Effector memory CD8-positive, alpha-beta T cell (primary cell): ENCODE measurements at places on chromosomes 16 and 17.
A peak's percentile ranks its signal among the peaks of the same experiment; 100 is the strongest.

GRCh38 chr16:77308163-77308561, 109.0 kb downstream of the SYCE1L start:
- DNase-seq = no peak

- DNase-seq = no peak
Observed at GRCh38 chr16:51922476-51922875, 624.5 kb downstream of the TOX3 start.

- no peak for DNase-seq
Observed at GRCh38 chr17:28029044-28029443, 13.4 kb upstream of the NLK start.

DNA sequence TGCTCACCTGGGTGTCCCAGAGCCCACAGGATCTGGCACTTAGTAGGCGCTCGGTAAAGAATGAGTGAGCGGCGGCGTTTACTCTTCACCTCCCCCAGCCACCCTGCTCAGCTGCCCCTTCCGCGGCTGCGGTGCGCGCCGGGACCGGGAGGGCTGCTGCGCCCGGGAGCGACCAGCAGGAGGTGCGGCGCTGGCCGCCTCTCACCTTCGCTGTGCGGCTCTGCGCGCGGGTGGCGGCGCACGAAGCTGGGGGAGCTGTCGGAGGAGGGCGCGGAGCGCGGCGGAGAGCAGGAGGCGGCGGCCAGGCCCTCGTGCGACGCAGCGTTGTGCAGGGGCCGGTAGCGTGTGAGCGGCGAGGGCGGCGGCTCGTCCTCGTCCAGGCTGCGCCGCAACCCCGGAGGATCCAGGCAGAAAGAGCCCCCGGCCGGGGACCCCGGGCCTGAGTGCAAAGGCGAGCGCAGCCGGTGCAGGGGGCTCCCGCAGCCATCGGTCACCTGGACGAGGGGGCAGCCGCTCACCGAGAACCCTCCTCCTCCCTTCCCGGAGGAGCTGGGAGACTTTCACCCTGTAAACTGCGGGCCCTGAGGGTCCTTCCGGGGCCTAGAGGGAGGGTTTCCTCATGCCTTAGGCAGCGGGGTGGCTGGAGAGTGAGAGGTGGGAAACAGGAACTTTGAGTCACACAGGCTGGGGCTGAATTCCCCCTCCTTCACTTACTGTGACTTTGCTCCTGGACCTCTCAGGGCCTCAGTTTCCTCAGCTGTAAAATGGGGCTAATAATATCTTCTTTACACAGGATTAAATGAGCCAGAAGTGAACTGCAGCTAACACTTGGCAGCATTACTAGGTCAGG, 12.5 kb downstream of the SAMD14 start:
- peak; percentile 48 for DNase-seq

- DNase-seq = no peak
Observed at GRCh38 chr16:14576532-14576931, 53.5 kb downstream of the PARN start.

GRCh38 chr17:8426802-8427201, 8.9 kb upstream of the NDEL1 start:
- no peak for DNase-seq

DNA sequence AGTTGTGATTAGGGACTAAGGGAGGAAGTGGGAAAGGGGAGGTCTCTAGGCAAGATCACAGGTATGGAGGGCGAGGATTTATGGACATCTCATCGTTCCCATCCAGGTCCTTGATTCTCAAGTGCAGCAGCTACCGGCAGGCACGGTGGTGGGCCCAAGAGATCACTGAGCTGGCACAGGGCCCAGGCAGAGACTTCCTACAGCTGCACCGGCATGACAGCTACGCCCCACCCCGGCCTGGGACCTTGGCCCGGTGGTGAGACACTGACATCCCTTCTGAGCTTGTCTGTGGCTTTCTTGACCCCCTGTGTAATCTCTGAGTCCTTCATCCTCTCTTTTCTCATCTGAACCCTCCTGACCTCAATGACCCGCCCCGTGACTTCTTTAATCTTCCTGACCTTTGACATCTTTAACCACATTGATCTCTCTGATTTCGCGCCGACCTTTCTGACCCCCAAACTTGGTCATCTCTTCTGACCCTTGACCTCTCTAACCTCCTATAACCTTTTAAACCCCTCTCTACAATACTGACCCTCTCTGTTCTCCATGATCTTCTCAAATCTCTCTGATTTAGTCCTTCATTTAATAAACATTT, 3.8 kb downstream of the PLD2 start:
- DNase-seq = no peak

DNA sequence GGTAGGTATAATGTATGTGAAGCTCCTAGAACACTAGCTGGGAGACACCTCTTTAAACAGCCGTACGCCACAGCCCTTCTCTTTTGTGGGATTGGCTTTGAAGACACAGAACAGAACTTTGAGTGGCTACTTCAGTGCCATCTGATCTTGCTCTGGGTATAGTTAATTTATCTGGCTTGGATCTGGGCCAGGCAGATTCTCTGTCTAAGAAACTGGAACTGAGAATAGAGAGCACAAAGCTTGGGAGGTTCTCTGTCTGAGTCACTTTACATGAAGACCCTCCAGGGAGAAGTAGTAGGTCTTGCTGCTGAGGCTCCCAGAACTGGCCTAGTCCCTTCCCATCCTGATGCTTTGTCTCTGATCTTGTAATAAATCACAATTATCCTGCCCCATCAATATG, 721.0 kb upstream of the KIF2B start:
- DNase-seq = no peak

DNA sequence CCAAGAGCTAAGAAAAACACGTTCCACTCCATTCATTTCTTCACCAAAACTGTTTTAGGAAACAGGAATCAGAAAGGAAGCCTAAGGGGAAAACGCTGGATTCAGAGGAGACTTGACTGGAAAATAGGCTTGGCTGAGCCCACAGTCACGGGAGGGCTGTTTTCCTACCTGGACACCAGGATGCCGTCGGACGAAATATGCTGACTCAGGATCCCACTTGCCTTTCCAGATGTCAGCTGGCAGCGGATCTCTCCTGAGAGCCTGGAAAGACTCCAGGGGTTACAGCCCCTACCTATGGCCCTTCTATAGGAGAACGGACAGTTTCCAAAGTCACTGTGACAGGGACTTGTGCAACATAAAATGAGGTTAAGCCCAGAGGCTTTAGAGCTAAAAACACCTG, 245.1 kb downstream of the C16orf95 start:
- DNase-seq = no peak

DNA sequence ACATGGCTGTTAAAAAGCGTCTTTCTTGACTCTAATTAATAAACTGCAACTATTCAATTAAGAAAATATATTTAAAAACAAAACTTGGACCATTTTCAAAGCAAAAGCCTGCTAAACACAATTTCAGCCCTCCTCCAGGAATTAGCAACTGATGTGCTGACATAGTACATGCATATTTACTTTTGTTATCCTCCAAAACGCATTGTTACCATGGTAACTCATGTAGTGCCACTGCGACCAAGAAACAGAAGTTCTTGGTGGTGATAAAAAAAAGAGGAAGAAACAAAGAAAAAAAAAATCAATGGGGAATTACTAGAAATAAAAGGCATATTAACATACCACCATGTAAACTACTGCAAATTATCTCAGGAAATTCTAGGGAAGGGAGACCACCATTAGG, 793.4 kb upstream of the CDH8 start:
- no peak for DNase-seq

DNA sequence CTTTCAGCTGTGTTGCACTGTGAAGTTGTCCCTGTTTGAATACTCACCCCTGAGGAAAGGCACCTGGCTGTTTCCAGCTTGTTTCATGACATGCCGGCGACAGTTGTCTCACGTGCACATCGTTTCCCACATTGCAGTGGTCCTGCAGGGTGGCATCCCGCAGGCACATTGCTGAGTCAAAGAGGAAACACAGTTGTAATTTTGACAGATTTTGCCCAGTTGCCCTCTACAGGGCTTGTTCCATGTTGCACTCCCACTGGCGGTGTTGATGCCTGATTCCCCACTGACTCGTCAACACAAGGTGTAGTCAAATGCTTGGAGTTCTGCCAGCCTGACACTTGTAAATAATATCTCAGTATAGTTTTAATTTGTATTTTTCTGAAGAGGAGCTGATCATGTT, 23.8 kb downstream of the EPN2 start:
- no peak for DNase-seq

DNA sequence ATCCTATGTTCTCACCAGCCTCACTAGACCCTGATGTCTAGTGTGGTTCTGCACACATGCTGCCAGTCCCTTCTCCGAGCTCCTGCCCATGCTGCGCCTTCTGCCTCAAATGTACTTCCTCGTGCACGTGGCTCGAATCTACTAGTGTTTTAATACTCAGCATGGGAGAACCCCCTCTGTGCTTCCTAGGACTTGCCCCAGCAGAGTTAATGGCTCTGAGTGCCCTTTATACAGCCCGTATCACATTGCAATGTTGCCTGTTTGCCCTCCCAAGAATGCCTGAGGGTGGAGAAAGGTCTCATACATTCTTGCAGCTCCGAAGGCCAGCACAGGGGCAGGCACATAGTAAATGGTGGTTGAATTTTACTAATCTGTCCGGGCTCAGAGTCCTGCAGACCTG, 190.8 kb upstream of the NLRP1 start:
- DNase-seq = no peak

- no peak for DNase-seq
Observed at GRCh38 chr16:73092236-73092781, 44.4 kb upstream of the ZFHX3 start.

GRCh38 chr17:65467156-65467555, 94.3 kb downstream of the AXIN2 start:
- no peak for DNase-seq

GRCh38 chr17:5468075-5468473, 708 bp downstream of the DHX33 start:
- DNase-seq = no peak

DNA sequence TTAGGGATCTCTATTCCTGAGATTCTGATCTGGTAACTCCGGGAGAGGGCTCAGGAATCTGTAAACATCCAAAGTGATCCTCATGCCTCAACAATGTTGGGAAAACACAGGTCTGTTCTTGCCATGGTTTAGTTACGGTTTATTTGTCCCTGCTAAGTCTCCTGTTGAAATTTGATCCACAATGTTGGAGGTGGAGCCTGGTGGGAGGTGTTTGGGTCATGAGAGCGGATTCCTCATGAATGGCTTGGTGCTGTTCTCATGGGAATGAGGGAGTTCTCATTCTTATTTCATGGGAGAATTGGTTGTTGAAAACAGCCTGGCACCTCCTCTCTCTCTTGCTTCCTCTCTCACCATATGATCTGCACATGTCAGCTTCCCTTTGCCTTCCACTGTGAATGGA, 608.6 kb upstream of the GOT2 start:
- no peak for DNase-seq

DNA sequence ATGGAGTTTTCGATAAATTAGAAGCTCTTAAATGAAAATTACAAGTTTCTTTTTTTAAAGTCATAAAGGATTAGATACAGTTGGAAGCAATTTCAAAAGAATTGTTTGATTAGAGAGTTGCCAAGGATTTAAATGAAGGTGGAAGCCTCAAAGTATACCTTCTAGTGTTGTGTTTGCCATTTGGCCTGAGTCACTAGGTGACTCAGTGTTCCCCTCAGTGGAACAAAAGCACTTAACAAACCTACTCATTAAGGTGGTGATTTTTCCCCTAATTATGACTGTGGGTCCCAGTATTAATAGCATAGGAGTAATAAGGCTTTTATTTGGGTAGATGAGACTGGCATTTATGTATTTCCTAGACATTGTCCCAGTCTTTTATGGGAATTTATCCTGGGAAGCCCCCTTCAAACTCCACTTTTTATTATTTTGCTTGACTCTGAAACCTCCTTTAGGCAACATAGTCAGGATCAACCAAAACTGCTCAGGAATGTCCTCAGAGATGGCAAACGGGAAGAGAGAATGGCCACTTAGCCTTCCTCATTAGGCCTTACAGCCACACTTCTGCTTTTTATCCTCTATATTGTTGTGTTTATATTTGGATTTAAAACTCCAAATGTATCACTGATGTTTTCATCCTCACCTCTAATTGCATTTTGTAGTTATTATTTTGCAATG, 161.0 kb downstream of the FTO start:
- no peak for DNase-seq

DNA sequence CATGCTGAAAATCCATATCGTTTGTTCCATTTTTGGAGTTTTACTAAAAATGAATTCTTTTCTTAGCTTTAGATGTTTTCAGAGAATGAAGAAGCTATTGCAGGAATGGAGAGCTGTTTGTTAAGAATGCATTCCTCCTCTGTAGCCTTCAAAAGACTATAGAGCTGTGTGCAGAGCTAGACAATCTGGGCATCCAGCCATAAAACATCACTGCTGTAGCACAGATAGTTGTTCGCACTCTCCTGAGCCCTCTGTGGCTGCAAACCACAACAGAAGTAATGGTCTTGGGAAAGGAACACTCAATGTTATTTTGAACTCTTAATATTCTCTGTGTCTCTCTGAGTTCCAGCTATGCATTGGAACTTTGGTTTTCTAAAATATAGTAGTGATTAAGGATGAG, 4.9 kb downstream of the TNRC6C start:
- DNase-seq = peak; percentile 53
